T-helper 2 cell treated with Interferon-gamma antibody and Interleukin-4, amounts not matched to agents 100 ng/mL and 5 ng/mL, for 36 hours (primary cell): ENCODE measurements at places on chromosomes 7 and 10. TPM values are rescaled to one million over a fixed set of nuclear protein-coding genes. Genes with fewer than 3 reads are reported as not detected.

The SPDYE5 gene
- not detected in 2 replicates for total RNA-seq

The PTPRE gene
- total RNA-seq, result 20.4 and 20.5 TPM in 2 replicates

The LRRD1 gene
- total RNA-seq, result 0.11 TPM in 1 of 2 replicates, not detected in the other

The TMEM236 gene
- 0.05 TPM in 1 of 2 replicates, not detected in the other for total RNA-seq

The SFRP4 gene
- total RNA-seq, result not detected in 2 replicates

The ANXA8L1 gene
- total RNA-seq, result 0.52 and 0.86 TPM in 2 replicates

The PON1 gene
- not detected in 2 replicates for total RNA-seq

The SDK1 gene
- 0.09 and 0.16 TPM in 2 replicates for total RNA-seq

The ADRA2A gene
- not detected in 2 replicates for total RNA-seq

The FGFR2 gene
- total RNA-seq, result 0.73 TPM in 1 of 2 replicates, not detected in the other

The AKR1C8 gene
- 0.20 and 0.23 TPM in 2 replicates for total RNA-seq

The ZNF365 gene
- not detected in 2 replicates for total RNA-seq

The HOXA10 gene
- 0.11 TPM in 1 of 2 replicates, not detected in the other for total RNA-seq

The LRMDA gene
- total RNA-seq, result not detected in 2 replicates

The BICC1 gene
- total RNA-seq, result 0.05 and 0.07 TPM in 2 replicates

The FRAT2 gene
- total RNA-seq, result 9.0 and 10.4 TPM in 2 replicates

The BMPR1A gene
- 9.6 and 10.0 TPM in 2 replicates for total RNA-seq

The EN2 gene
- not detected in 2 replicates for total RNA-seq

The PNLIPRP2 gene
- not detected in 2 replicates for total RNA-seq

The WEE2 gene
- total RNA-seq, result 0.05 and 0.14 TPM in 2 replicates

The PNLIP gene
- total RNA-seq, result not detected in 2 replicates
